ENCODE measurements at places on chromosomes 1 and 21.

GRCh38 chr1:110412576-110412975 is 5.1 kb upstream of the LAMTOR5 start:
- DNase-seq, result peak; percentile 43

- no peak for DNase-seq
Measured at GRCh38 chr1:173451981-173452380, 25.2 kb upstream of the PRDX6 start.

GRCh38 chr1:223837206-223837605 is 8.5 kb downstream of the TP53BP2 start:
- no peak for DNase-seq

DNA sequence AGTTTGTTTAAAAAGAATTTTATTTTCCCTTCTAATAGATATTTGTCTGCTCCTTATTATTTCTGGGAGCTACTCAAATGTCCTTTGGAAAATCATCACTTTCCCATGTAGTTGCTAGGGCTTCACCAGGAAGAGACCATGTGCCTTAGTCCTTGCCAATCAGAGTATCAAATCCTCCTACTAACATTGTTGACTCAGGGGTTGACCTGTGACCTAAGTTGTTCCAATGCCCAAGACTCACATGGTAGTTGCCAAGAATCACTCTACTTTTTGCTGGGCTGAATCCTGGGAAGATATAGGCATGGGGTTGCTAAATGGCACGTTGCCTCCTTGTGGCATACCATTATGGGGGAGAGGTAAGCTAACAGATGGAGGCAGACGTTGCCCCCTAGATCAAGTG is 58.2 kb upstream of the FOXD3 start:
- DNase-seq, result no peak

GRCh38 chr1:29251164-29252124 is 15.1 kb downstream of the PTPRU start:
- no peak for DNase-seq

- no peak for DNase-seq
Measured at GRCh38 chr1:172616636-172617035, 42.3 kb upstream of the FASLG start.

- no peak for DNase-seq
Measured at GRCh38 chr1:30397576-30397975, 325.8 kb downstream of the MATN1 start.

DNA sequence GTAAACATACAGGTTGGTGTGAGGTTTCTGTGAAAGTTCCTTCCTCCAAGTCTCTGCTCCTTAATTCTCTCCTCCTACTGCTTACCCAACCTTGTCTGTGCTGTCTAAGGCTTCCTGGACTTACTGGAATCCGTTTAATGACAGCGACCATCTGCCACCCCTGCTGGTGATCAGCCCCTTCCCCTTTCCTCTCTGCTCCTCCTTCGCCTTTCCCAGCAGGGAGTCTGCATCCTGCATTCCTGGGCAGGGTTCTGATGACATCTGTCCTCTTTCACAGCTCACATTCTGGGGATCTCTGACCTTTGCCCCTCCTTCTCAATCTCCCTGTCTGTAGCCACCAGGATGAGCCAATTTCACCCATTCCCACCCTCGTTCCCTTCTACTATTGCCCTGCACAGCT is 66.5 kb downstream of the KIRREL1 start:
- no peak for DNase-seq

DNA sequence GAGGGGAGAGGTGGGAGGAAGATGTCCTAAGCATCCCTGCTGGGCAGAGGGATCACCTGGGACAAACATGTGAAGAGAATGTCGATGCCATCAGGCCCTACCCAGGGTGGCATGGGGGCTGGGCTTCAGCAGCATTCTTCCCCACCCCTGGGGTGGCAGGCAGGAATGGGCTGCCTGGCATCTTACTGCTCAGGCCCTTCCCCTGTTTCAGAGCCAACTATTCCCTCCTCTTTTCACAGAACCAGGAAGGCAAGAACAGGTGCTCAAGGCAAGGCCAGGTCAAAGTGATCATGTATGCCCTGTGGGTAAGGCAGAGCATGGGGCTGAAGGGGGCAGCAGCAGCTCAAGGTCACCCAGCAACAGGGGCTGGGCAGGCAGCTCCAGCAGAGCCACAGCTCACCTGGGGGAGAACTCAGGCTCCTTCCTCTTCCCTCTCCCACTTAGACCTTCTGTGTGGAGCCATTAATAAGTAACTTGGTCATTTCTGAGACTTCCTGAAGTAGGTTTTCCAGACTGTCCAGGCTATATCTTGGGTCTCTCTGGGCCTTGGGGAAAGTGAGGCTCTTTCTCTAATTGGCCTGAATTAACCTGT is 56.4 kb downstream of the ELK4 start:
- no peak for DNase-seq

DNA sequence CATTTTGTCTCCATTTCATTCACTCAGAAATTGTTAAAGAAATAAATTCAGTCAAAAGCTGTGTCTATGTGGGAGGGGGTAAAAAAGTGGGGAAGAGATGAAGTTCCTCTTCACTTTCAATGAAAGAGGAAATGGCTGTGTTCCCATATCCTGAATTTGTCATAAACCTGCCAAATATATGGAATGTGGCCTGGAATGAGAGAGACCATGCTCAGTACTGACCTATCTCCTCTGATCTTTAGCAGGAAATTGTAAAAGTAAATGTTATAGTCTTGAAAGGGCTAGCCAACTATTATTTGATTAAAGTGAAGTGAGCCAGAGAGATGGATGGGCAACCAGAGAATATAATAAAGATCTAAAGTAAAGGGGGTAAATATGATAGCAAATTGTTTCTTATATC is 130.3 kb upstream of the C21orf91 start:
- DNase-seq, result no peak

DNA sequence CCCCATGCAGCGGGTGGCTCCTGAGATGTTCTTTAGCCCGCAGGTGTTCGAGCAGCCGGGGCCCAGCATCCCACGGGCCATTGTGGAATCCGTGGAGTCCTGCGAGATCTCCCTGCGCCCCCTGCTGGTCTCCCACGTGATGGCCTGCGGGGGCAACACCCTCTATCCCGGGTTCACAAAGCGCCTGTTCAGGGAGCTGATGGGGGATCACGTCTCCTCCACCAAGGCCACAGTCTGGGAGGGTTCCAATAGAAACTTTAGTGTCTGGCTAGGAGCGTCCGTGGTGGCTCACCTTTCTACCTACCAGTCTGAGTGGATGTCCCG is 71.0 kb downstream of the ACTL8 start:
- DNase-seq, result no peak

DNA sequence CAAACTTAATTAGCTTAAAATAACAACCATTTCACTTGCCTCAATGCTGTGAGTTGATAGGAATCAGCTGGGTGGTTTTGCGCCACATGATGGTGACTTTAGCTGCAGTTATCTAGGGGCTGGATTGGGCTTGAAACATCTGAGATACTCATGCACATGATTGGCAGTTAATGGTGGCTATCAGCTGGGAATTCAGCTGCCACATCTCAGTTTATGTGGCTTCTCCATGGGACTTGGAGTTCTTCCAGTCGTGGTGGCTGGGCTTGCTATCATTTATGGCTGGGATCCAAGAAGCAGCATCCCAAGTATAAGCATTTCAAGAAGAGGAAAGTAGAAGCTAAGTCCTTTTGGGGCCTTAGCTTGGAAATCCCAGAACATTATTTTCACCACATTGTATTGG is 36.4 kb downstream of the PDC start:
- no peak for DNase-seq

DNA sequence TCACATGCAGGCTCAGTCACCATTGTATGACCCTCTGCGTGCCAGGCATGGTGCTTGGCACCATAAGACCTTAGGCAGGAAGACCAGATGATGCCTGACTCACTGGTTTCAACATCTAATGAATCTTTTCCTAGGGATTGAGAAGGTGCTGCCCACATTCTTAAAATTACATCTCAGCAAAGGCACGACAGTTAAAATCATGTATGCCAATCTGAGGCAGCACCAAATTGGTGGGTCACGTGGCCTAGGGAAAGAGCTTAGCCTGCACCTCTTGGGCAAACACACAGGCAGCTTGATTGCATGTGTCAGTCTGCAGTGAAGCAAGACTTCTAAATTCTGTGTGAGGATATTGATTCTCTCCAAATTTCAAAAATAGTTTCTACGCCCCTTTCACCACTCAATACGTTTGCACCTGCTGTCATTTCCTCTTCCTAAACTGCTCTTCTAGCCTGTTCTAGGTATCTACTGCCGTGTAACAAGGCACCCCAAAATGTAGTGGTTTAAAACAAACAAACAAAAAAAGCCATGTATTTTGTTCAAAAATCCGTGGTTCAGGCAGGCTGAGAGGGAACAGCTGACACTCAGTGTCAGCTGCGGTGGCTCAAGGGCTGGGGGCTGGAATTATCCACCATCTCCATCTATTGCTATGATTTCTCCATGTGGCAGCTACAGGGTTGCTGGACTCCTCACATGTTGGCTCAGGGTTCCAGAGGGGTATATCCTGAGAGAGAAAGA is 160.2 kb upstream of the FGGY start:
- DNase-seq, result no peak

DNA sequence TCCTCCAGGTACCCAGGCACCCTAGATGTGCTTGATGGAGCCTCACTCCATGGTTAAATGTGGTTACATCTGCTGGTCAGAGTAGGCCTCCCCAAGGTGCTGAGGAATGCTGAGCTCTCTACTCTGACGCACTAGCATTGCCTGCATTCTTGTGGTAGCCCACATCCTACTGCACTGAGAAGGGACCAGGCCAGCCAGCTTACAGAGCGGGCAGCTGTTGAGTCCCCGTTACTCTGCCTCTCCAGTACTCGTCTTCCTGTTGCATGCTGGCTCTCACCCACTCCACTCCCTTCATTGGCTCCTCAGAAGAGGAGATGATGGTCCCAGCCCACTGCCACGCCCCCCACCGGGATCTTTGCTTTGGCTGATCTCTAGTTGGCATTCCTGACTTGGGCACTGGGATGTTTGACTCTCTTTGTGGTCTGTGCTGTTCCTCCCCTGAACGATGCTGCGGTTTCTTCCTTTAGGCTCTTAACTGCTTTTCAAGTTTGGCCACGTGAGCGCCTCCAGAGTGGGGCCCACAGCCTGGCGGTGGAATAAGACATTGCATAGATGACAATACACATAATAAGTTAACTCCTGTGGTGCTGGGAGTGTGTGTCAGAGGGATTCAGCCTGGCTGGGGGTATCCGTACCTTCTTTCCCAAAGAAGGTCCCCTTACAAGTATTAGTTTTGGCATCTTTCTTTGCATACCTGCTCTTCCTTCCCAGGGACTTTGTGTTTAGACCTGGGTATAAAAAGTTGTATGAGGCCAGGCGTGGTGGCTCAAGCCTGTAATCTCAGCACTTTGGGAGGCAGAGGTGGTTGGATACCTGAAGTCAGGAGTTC is 18.6 kb downstream of the AZIN2 start:
- peak; percentile 82 for DNase-seq

DNA sequence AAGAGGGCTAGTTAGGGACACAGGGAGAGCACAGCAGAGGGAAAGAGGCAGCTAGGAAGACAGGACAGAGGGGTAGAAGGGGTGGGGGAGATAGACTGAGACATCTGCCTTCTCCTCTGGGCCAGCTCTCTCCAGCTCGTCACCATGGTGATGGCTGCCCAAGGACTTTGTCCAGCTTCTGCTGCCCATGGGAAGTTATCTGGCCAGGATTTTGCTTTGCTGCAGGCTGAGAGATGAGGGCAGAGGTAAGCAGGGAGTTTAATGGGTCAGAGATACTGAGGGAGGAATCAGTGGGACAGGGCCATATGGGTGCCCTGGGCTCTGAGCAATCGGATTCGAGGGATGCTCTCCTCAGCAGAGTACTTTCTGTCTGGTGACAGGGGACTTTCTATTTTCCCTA is 34.5 kb upstream of the GPR37L1 start:
- DNase-seq, result no peak

DNA sequence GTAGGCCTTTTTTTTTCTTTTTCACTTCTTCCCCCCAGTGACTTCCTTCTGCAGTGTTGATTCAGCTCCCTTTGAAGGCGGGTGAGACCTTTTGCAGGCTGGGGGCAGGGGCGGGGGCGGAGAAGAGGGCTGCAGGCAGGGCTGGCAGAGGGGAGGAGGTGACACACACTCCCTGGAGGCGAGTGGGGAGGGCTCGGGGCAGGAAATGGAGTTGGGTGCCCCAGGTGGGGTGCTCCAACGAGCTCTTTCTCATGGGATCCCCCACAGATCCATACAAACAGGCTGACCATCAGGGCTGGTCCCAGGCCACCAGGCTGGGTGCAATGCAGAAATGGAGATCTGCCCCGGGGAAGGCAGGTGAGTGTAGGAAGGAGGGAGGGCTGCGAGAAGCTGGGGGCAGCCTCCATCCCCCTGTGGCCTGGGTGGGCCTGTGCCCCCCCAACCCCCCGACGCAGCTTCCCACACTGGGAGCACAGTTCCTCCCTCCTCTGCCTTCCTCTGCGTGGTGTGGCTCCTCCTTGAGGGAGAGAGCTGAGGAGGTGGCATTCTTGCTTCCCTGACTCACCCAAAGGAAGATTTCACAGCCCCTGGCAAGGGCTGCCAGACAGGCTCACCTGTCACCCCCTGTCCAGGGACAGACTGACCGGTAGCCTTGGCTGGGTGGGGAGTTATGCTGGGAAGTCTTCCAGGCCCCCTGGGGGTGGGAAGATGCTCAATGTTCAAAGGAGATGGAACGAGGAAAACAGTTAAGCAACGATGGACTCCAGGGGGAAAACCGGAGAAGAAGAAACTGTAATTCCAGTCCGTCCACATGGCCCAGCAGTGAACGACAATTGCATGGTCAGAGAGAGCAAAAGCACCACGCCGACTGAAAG is 7.1 kb upstream of the ITGB2 start:
- DNase-seq, result peak; percentile 88

GRCh38 chr1:114691061-114691460 is 4.3 kb downstream of the AMPD1 start:
- no peak for DNase-seq

GRCh38 chr1:247551721-247552120 is 2.8 kb downstream of the GCSAML start:
- no peak for DNase-seq

DNA sequence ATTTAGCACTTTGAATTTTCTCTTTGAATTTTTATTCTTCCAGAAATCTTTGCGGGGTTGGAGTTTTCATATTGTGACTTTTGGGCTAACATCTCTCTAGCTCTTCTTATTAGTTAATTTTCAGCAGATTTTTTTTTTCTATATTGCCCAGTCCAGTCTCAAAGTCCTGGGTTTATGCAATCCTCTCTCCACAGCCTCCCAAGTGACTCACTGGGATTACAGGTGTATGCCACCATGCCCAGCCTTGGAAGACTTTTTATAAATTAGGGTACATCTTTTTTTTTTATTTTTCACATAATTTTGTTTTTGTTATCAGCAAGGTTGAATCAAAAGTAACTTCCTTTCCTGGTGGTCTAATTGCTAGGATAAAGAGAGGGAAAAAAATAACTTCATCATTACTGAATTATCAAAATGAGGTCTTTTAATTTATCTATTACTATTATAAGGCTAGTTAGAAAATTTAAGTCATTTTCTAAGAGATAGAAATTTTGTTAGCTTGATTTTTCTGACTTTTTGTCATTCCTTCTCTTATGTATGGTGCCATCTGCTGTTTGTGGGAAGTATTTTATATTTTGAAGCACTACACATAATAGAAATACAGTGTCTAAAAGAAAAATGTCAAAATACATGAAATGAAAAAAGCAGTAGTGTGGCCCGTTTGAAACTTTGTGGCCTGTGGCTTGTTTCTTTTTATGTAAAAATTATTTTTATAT is 273.4 kb upstream of the CACYBP start:
- DNase-seq, result no peak

- DNase-seq, result no peak
Measured at GRCh38 chr1:36522021-36522420, 39.3 kb upstream of the CSF3R start.

Data from CD8-positive, alpha-beta T cell (primary cell).